Prostate gland (tissue), 2 donors: ENCODE measurements at places on chromosomes 3 and 15.

GRCh38 chr3:61805510-61806080 lies 244.2 kb downstream of the PTPRG start:
- DNase-seq: no peak

DNA sequence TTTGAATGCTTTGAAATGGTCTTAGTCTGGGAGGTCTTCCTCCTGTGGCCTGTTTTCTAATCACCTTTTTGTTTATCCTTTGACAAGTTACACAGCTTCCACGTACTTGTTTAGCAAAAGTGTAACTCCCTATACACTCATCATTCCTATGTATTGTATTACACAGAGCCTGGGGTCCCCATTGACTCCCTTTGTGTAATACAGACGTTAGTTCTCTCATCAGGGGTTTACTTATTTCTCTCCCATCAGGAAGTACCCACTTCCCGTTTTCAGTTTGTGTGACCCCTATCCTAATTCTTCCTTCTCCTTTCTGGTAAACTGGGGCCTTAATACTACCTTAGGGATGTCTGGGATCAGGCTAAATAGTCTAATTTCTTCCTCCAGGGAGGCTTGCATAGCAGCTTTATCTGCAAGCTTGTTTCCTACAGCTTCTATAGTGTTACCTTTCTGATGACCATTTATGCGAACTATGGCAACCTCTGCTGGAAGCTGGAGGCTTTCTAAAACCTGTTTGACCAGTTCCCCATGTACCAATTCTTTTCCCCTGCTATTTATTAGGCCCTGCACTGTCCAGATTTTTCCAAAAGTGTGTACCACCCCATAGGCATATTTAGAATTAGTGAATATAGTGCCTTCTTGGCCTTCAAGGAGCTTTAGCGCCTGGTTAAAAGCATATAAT lies 22.4 kb downstream of the ARL8B start:
- DNase-seq: peak; percentile 15

GRCh38 chr3:136750897-136751315 lies 1.3 kb downstream of the STAG1 start:
- DNase-seq: no peak

- DNase-seq: no peak
These were observed 138.6 kb downstream of the P2RY1 start for GRCh38 chr3:152973575-152973974.

- peak; percentile 50 for DNase-seq
These were observed 50.4 kb upstream of the ZDHHC23 start for GRCh38 chr3:113897373-113897777.

- no peak for DNase-seq
These were observed 19.7 kb downstream of the SEC61A1 start for GRCh38 chr3:128071771-128072453.

DNA sequence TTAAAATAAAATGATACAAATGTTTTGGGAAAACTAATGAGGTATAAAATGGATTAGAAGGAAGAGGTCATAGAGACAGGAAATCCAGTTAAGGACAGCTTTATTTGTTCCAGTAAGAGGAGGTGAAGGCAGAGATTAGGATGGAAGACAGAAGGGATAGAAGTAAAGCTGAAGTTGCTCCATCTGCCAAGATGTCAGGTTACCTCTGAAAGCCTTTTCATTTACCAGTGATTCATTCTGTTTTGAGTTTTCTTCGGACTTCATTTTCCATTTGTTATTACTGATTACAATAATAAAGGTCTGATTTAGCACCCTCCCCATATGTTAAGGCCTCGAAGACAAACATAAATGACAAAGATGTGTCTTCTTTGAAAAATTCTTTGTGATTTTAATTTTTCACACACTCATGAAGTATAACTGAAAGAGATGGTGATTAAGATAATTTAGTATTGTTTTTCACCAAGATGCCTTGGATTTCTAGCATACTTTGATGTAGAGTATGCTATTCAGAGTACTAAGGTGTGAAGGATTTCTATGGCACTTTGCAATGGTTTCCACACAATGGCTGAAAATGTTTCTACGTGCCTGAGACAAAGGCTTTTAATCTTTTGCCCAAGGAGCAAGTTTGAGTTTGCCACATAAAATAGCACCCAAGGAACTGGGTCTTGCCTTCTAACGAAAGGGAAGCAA lies 75.4 kb upstream of the PLAAT1 start:
- DNase-seq: no peak

- no peak for DNase-seq
These were observed 276.2 kb downstream of the RAP2B start for GRCh38 chr3:153438271-153438670.

GRCh38 chr3:125165189-125165947 lies 47.2 kb downstream of the SLC12A8 start:
- no peak for DNase-seq

GRCh38 chr15:66868918-66869317 lies 166.9 kb downstream of the SMAD6 start:
- no peak for DNase-seq

DNA sequence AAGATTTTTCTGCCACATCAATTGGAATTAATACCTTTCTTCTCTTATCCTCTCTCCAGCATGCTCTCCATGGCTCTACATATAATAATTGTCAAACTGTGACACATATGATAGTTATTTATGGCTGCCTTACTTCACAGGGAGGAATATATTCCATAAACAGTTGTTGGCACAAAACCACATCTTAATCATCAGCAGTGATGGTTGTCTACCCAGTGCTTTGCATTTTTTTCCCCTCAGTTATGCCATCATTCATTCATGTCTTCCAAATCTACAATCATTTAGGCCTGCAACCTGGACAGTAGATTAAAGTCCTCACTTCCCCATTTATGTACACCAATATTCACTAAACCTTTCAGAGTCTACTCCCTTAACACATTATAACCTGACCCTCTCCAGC lies 107.7 kb downstream of the THRB start:
- DNase-seq: no peak

DNA sequence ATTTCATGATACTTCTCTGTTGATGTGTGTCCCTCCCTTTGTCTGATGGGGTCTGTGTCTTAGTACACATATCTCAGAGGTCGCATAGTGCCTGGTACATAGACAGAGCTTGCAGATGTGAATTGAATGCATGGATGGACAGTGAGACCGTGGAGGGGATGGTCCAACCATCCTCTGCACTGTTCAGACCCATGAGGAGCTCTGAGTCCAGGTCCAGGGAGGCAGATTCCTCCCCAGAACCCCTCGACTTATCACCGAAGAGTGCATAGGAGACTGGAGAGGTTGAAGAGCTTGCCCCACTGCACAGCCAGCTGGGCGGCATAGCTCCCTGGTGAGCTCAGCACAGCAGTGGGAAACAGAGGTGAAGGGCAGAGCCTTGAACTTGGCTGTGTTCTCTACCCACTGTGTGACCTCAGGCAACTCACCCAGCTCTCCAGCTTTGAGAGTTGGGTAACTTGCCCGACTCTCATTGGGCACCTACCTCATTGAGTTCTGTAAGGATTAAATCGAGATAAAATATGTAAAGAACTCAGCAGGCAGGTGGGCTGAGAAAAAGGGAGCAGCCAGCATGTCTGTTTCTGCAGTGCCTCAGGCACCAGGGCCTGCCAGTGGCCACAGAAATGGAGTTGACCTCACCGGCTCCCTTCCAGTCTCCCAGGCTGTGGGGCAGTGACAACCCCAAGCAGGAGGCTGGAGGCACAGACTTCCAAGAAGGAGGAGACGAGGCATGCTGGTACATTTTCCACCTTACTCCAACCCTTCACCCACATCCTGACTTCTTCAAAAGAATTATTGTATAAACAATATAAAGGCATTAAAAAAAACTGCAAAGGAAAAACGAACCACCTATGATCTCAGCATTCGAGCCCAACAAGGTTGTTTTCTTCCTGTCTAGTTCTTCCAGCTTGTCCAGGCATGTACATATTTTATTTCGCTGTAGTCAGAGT lies 54.1 kb upstream of the TFRC start:
- peak; percentile 72 for DNase-seq

DNA sequence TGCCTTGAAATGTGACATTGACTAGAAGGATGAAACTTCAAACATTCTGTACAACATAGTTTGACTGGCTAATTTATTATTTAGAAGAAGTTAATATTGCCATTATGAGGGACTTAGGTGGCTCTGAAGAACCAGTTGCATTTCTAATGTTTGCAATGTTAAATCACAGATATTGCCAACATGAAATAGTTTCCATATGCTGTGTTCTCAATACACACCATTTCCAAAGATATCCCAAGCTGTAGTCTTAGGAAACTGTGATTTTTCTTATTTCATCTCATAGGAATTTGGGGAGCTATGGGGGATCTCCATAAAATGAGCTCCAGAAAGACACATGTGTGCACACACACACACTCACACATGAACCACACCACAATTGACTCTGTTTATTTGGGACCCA lies 36.3 kb downstream of the ALG1L2 start:
- no peak for DNase-seq

- DNase-seq: no peak
These were observed 181.2 kb upstream of the CDIN1 start for GRCh38 chr15:36398212-36398611.

DNA sequence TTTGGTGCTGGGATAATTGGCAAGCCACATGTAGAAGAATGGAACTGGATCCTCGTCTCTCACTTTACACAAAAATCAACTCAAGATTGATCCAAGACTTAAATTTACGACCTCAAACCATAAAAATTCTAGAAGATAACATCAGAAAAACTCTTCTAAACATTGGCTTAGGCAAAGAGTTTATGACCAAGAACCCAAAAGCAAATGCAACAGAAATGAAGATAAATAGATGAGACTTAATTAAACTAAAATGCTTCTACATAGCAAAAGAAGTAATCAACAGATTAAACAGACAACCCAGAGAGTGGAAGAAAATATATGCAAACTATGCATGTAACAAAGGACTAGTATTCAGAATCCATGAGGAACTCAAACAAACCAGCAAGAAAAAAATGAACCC lies 80.1 kb downstream of the CLDN1 start:
- no peak for DNase-seq
